H7 (cell line): ENCODE measurements at places on chromosomes 3 and 15. TPM values are rescaled to one million over a fixed set of nuclear protein-coding genes. Genes with fewer than 3 reads are reported as not detected.

The TMCO5A gene
- not detected in 2 replicates for total RNA-seq

GRCh38 chr3:170799009-170799408 lies 71.0 kb downstream of the RPL22L1 start:
- no peak for DNase-seq

GRCh38 chr15:59528961-59529402 lies 82.6 kb upstream of the GCNT3 start:
- peak; percentile 80 for DNase-seq

- DNase-seq, result no peak
Measured at GRCh38 chr3:1677576-1678156, 421.0 kb upstream of the CNTN4 start.

- DNase-seq, result no peak
Measured at GRCh38 chr3:101942356-101942755, 93.0 kb downstream of the NFKBIZ start.

DNA sequence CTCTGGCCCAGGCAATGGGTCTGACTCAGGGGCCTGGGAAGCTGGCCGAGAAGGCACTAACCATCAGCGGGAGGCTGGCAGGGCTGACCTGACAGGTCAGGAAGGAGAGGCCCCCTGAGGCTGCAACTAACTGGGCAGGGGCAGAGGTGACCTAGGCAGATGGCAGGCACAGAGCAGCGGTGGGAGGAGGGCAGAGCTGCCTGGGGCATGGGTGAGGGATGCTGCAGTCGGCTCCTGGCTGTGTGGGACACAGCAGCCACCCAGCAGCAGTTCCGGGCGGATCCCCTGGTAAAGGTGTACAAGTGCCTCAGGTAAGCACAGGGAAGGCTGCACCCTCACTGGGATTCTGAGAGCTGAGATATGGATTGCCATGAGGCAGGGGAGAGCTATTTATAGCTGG lies 236.1 kb downstream of the OCA2 start:
- DNase-seq, result no peak

DNA sequence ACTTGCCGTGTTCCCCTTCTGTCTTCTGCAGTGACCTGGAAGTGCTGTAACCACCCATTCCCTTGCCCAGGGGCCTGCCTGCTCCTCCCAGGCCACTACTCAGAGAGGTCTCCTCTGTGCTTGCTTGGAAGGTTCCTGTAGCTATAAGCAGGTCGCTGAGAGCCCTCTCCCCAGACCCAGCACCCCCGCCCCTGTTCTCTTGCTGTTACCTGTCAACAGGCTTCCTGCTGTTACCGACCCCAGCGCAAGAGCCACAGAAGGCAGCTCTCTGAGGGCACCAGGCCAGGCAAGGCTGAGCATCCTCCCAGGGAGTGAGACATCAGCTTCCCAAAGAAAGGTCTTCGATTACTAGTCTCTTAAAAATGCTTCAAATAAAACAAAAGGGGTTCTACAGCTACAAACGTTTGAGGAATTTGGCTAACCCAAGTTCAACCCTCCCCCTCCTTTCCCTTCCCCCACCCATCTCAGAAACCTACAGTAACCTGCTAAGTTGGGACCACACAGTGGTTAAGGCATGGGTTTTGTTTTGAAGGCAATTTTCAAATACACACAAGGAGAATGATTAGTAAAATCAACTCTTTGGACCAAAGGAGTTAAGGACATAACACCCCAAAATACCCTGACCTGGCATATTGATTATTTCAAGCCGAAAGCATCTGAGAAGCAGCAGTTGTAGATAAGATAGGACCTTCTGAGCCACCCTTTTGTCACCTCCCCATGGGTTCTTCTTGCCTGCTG lies 74.9 kb upstream of the MFGE8 start:
- DNase-seq, result peak; percentile 58

GRCh38 chr15:46996359-46996758 lies 720.9 kb upstream of the SEMA6D start:
- DNase-seq, result no peak

DNA sequence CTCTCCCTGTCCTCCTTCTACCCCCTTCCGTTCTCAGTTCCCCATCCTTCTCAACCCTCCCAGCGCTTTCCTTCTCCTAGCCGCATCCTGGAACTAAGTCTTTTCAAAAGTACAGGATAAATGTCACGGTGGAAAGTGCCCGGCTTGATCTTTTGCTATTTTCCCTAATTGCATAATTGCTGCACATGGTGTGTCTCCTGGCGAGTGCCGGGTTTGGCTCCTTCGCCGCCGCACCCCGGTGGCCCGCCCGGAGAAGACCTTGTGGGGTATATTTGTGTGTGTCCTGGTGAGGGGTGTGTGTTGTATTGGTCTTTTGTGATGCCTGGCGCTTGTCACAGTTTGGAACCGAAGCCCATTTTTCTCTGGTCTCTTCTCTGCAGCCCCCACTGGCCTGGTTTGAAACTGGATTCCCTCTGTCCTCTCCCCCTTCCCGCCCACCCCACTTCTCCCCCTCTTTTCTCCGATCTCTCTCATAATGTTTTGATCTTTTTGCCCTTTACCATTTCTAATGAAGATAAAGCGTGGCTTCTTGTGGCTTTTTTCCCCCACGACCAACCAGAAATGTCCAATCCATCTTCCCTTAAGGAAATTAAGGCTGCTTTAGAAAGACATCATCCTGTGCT lies 692 bp downstream of the UBE2E2 start:
- DNase-seq, result peak; percentile 44

The SCAANT1 gene
- total RNA-seq, result not detected in 2 replicates

The IL17RC gene
- total RNA-seq, result 11.6 and 15.3 TPM in 2 replicates

GRCh38 chr3:168024537-168024941 lies 71.2 kb downstream of the GOLIM4 start:
- DNase-seq, result no peak

- DNase-seq, result no peak
Measured at GRCh38 chr3:175020101-175020500, 161.0 kb downstream of the NAALADL2 start.

The CHDH gene
- total RNA-seq, result 8.8 and 11.7 TPM in 2 replicates

- no peak for DNase-seq
Measured at GRCh38 chr15:69118089-69118488, 42.3 kb upstream of the GLCE start.

The IL17RB gene
- 7.2 and 8.9 TPM in 2 replicates for total RNA-seq

- DNase-seq, result peak; percentile 61
Measured at GRCh38 chr3:4720316-4721075, 227.3 kb downstream of the ITPR1 start.

The NTRK3 gene
- 2.3 and 3.5 TPM in 2 replicates for total RNA-seq

- no peak for DNase-seq
Measured at GRCh38 chr15:77107068-77107467, 36.2 kb upstream of the TSPAN3 start.

DNA sequence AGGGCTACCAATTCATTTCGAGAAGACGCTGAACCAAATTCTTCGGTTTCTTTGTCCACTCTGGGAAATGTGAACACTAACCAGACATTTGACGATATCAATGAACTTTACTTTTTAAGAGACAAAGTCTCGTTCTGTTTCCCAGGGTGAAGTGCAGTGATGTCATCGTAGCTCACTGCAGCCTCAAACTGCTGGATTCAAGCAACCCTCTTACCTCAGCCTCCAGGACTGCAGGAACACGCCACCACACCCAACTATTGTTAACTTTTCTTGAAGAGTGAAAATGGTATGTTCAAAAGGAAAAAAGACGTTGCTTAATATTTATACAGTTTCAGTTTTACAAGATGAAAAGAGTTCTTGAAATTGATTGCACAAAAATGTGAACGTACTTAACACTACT lies 30.6 kb downstream of the MB21D2 start:
- no peak for DNase-seq

- DNase-seq, result no peak
Measured at GRCh38 chr3:178482981-178483380, 53.3 kb upstream of the KCNMB2 start.

The TLR9 gene
- total RNA-seq, result not detected in 2 replicates

The SYNM gene
- 2.1 and 2.8 TPM in 2 replicates for total RNA-seq

The RTP4 gene
- total RNA-seq, result not detected in 2 replicates

- DNase-seq, result no peak
Measured at GRCh38 chr3:182668974-182669373, 124.3 kb upstream of the ATP11B start.

DNA sequence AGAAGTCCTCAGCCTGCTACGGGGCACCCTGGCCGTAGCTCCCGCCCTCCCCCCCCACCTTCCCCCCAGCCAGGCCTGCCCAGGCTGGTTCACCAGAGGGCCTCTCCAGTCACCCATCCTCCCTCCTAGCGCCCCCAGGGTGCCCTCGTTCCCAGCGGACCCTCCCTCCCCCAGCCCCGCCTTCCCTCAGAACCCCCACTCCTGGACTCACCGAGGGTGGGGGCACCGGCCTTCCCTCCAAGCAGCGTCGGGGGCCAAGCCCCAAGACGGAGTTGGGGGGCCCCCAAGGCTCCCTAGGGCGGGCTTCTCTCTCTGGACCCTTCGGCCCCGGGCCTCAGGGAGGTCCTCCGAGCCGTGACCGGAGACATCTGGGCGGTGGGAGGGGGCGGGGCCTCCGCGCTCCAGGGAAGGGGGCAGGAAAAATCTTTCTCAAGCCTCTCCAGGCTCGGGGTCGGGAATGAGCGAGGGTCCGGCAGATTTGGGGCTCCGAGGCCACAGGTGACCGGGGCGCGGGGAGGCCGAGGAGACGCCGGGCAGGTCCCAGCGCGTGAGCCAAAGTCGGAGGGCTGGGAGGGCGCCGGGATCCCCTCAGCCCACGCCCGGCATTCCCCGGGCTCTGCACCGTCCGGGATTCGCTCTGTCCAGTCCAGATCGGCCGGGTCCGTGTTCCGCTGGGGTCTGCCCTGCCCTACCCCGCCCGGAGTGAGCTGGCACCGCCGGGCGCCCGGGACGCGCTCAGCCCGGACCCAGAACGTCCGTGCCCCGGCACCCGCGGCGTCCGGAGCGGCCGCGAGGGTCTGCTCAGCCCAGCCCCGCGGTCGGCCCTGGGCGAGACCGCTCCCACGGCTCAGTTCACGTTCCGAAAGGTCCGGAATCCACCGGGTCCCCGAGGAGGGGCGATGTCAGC lies 999 bp downstream of the INSYN1 start:
- DNase-seq, result peak; percentile 88

The EXD1 gene
- total RNA-seq, result 0.22 and 0.73 TPM in 2 replicates

GRCh38 chr3:71443332-71443731 lies 140.2 kb downstream of the FOXP1 start:
- DNase-seq, result no peak

GRCh38 chr3:105495021-105495420 lies 128.3 kb downstream of the ALCAM start:
- DNase-seq, result no peak

DNA sequence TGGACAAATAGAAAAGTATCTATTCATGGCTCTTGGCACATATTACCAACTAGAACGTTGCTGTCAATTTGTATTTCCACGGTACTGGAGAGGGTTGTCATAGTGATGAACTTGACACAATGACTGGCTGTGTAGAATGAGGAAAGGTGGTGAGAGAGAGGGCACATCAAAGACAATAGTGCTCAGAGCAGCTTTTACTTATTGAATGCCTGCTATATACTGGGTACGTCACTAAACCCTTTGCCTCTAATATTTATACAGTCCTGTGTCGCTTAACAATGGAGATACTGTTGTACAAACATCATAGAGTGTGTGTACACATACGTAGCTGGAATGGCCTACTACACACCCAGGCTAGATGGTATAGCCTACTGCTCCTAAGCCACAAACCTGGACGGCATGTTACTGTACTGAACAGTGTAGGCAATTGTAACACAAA lies 8.3 kb downstream of the TMPRSS7 start:
- no peak for DNase-seq

DNA sequence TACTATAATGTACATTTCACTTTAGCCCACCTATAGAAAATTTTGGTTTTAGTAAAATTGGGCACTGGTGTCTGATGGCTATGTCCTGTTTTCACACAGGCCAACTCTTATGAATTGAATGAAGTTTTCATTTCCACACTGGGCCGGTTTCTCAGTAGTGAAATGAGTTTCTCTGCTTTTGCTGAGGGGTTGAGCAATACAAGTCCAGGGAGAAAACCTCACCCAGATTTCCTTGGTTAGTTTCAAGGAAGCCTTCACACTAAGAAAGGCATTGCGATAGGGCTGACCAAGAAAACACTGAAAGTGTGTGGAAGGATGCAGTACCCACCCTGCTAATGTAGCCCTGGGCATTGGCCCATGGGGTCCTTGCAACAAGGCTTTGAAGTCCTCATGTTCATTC lies 331.5 kb upstream of the CFAP20DC start:
- no peak for DNase-seq

DNA sequence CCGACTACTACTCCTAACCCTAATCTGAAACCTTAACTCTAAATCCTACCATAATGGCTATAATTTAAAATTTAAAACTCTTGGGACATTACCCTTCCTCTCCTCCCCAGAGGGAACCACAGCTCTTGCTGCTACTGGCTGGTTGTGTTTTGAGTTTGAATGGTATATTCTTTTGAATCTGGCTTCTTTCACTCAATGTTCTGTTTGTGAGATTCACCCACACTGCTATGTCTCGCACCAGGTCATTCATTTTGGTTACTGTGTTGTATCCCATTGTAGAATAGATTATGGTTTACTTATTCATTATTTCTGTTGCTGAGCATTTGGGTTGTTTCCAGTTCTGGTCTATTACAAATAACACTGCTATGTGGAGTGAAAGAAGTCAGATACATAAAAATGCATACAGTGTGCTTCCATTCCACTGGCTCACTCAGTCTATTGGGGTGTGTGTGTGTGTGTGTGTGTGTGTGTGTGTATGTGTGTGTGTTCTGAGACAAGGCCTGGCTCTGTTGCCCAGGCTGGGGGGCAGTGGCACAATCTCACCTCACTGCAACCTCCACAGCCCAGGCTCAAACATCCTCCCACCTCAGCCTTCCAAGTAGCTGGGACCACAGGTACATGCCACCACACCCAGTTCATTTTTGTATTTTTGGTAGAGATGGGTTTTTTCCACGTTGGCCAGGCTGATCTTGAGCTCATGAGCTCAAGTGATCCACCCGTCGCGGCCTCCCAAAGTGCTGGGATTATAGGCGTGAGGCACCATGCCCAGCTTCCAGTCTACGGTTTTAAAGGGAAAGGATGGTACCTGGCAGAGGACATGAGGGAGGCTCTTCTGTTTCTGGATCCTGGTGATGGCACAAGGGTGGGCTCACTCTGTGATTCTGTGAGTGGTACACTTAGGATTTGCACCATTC lies 19.2 kb upstream of the SYNM start:
- no peak for DNase-seq

- DNase-seq, result no peak
Measured at GRCh38 chr3:149523512-149524299, 49.2 kb downstream of the TM4SF4 start.

DNA sequence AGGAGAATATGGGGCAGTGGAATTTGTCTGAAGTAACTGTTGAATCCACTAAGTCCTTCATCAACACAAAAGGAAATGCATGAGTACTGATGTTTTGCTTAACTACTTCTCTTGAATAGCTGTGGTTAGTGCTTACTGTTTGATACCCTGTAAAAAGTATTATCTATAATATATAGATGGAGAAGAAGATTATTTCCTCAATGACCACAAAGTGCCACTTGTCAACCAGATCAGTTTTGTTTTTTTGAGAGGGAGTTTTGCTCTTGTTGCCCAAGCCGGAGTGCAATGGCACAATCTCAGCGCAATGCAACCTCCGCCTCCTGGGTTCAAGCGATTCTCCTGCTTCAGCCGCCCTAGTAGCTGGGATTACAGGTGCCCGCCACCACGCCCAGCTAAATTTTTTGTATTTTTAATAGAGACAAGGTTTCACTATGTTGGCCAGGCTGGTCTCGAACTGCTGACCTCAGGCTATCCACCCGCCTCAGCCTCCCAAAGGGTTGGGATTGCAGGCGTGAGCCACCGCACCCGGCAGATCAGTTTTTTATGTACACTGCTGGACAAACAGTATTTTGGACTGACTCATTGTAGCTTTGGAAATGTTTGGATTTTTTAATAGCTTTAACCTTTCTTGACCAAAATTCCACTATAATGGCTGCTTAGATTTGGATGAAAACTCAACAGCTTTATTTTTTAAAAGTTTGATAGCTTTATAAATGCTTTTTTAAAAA lies 1.5 kb upstream of the RPLP1 start:
- DNase-seq, result no peak

The CLSTN2 gene
- 0.10 and 0.15 TPM in 2 replicates for total RNA-seq
